ENCODE measurements at places on chromosomes 6 and 20. TPM values are rescaled to one million over a fixed set of nuclear protein-coding genes. Genes with fewer than 3 reads are reported as not detected.

SYNDIG1 gene
- 0.11 TPM for total RNA-seq

TULP4 gene
- 79.6 TPM for total RNA-seq

DSTN gene
- 254 TPM for total RNA-seq

DNA sequence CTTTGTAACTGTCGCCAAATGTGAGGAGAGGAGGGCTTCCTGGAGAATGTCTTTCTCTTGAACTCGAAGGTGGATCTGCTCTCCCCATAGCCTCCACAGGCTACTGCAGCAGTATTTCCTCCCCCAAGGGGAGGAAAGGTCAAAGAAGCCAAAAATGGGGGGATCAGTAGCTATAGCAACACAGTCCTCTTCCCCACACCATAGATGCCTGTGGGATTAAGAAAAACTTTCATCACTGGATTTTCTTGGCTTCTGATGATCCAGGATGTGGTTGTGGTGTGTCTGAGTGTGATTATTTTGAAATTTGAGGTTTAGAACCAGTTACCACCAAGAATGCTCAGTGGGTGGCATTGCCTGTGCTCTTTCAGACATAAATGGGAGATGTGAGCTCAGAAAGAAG lies 140.1 kb upstream of the SPACA1 start:
- DNase-seq, result peak; percentile 92

GRCh38 chr6:11288065-11288464 lies 55.6 kb upstream of the NEDD9 start:
- DNase-seq, result no peak

DNA sequence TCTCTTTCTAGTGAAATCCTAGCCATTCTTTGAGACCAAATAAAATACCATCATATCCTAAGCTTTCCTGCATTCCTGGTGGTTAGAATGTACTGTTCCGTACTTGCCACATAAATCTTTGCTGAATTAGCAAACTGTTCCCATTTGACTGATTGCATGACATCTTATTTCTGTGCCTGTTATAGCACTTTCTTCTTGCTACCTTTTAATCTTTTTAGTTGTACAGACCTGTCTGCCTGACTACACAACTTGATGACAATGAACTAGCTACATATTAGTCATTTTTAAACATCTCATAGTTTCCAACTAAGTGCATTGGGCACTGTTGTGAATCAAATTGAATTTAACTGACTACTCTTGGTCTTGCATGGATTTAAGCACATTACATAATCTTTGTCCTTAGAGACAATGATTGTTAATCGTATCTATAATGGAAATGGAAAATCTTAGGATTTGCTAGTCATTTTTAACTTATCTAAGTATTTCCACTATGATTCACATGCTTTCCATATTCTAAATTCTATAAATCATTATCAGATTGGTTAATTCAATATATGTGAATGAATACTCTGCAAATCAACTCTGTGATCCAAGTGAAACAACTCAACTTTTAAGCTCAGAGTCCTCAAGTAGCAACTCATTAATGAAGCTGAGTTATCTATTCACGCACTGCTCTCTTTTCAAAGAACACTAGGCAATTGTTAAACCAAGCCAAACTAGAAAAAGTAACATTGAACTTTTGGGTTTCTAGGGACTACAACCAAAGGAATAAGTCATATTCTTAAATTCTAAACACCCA lies 109.0 kb downstream of the TNFRSF21 start:
- peak; percentile 38 for DNase-seq

DNA sequence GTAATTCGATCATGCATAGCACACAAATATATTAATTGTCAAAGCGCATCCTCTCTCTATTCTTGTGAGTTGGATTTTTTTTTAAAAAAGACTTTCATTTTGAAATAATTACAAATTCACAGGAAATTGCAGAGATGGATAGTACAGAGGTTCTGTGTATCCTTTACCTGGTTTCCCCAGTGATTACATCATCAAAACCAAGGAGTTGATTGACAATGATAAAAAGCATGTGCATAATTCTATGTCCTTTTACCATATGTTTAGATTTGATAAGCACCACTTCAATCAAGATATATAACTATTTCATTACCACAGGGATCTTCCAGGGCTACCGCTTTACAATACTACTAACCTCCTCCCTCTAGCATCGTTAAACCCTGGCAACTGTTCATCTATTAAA lies 40.2 kb downstream of the CCN2 start:
- no peak for DNase-seq

DNA sequence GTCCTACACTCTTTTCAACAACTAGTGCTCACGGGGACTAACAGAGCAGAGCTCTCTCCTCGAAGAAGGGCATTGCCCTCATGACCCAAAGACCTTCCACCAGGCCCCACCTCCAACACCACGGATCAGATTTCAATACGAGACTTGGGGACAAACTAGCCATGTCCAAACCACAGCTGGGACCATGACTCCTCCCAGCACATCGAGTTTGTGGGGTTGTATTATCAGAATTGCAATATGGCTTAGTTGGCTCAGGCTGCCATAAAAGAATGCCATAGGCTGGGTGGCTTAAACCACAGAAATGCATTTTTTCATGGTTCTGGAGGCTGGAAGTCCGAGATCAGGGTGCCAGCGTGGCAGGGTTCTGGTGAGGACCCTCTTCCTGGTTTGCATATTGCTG lies 189.7 kb upstream of the PMEPA1 start:
- no peak for DNase-seq

DNA sequence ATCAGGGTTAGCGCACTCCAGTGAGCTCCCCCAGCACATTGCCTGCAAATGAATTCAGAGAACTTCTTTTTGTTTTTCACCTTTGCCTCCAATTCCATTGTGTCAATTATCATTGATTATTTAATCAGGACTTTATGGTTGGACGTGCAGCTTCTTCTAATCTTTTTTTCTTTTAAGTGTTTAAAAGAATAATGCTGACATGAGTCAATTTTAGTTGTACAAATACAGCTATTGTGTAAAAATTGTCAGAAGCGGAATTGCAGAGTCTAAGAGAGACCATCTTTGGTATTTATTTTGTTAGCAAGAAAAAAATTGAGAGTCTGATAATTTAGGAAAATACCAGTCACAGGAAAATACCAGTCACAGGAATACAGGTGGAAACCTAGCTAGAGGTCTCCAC lies 5.5 kb downstream of the ABT1 start:
- no peak for DNase-seq

GRCh38 chr20:47600967-47601547 lies 99.4 kb downstream of the NCOA3 start:
- DNase-seq, result no peak

DNA sequence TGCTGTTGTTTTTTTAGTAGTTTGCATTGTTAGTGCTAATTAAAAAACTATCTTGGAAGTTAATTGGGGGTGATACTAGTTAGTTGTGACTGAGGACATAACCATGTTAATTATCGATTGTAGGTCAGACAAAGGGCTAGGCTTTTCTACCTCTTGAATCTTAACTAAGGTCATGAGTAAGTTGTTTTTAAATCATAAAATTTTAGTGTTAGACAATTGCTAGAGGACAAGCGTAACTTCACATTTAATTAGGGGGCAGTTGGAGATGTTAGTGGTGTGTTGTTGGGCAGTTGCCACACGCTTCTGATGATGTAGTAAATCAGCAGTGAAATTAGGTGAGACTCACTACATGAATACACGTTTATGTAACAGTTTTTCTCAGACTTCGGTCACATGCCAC lies 619.1 kb upstream of the FLRT3 start:
- no peak for DNase-seq

- no peak for DNase-seq
These were observed 148.3 kb downstream of the DLL1 start for GRCh38 chr6:170142559-170142958.

DNA sequence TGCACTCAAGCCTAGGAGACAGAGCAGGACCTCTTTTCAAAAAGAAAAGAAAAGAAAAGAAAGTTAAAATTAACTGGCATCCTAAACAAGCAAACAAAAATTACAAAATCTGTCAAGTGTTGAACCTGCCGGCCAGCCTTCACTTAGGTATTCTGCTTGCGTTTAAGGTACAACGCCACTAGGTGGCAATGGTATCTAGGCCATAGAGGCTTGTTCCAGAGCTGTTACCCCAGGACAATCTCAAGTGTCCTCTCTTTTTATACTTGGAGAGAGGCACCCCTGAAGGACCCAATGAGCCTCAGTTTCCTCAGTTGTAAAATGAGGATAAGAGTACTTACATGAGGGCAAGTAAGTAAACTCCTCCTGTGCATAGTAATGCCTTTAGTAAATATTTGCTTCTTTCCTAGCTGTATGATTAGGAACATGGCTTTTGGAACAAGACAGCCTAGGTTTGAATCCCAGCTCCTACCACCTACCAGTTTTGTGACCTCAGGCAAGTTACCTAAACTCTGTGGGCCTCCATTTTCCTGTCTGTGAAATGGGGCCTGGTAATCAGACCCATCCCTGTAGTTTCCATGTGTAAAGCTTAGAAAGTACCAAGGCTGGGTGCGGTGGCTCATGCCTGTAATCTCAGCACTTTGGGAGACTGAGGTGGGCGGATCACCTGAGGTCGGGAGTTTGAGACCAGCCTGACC lies 5.8 kb upstream of the PACSIN1 start:
- peak; percentile 33 for DNase-seq

DNA sequence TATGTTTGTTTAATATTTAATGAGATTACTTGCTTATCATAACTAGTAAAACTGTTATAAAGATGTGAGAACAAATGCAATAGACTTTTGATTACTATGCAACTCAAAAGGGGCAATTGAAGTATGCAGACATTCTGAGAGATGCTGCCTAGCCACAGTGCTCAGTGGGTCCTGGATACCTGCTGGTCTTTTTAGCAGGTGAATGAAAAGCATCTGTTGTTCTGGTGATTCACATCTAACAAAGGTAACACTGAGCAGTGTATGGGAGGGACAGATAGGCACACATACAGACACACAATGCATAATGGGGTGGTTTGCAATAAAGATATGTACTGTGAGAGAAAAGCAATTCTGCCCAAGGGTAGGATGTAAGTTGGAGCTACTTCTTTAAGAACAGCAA lies 46.9 kb downstream of the OGFRL1 start:
- DNase-seq, result no peak

DNA sequence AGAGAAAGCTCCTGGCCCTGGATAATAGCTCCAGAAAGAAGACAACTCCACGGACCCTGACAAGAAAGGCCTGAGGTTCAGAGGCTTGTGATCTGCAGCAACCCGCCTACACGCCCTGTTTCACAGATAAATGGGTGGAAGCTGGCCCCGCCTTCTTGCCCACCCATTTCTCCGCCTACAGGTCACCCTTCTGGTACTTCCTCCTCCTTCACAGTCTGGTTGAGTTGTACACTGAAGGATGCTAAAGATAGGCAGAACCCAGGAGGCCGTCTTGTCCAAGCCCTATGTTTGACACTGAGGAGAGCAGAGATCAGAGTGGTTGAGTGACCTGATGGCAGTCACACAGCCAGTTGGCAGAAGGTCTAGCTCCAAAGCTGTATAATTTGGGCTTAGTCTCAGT lies 34.2 kb upstream of the MDGA1 start:
- DNase-seq, result no peak

Measured in LHCN-M2 (cell line).